ENCODE measurements at places on chromosomes 2 and 18.

GRCh38 chr2:159131267-159131913 lies 155.1 kb downstream of the WDSUB1 start:
- DNase-seq, result no peak

- DNase-seq, result no peak
Observed at GRCh38 chr18:13616525-13617035, 109.8 kb downstream of the FAM210A start.

GRCh38 chr18:26721854-26722564 lies 143.5 kb downstream of the AQP4 start:
- no peak for DNase-seq

- no peak for DNase-seq
Observed at GRCh38 chr2:128162266-128162665, 71.3 kb downstream of the UGGT1 start.

GRCh38 chr2:96823198-96823597 lies 7.1 kb downstream of the CNNM3 start:
- DNase-seq, result no peak

DNA sequence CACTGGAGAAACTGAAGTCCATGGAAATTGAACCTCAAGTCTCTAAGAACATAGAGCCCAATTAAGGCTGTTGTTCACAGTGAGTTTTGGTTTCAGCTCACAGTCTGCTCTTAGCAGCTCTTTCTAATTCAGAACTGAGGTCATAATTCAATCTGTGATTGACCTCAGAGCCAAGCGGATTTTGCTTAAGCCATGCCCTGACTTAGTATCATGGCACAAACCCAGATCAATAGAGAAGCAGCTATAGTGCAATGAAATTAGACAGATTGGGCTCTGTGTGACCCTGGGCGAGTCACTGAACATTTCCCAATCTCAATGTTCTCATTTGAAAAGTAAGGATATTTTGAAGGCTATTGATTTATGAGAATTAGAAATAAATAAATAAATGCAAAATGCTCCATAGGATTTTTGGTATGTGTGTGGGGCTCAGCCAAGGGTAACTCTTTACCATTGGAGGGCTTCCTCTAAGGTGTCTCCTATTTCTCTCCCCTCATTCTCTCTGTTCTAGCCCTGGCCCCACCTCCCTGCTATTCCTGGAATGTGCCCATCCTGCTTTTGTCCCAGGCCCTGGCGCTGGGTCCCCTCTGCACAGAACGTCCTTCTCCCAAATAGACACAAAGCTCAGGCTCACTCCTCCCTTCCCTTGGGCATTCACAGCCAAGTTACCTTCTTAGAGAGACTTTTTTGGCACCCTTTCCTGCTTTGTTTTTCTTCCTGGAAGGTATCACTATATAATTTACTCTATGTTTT lies 239.6 kb downstream of the LPIN1 start:
- no peak for DNase-seq
